GM23338 (cell line): ENCODE measurements at places on chromosomes 4 and X.

DNA sequence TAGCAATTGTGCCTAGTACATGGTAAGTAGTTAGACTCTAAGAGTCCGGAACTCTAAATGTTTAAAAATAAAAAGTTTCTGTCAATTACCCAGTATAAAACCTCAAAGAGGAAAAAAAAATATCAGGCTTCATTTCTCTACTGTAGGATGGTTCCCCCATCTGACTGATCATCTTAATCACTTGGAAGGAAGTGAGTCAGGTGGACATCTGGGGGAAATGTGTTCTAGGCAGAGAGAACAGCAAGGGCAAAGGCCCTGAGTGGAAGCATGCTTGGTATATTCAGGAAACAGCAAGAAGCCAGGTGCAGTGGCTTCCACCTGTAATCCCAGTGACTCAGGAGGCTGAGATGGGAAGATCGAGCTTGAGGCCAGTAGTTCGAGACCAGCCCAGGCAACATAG lies 2.9 kb upstream of the EIF1AX start:
- no peak for DNase-seq

- DNase-seq: peak; percentile 39
Measured at GRCh38 chrX:850471-850916, 219.9 kb downstream of the SHOX start.

- no peak for DNase-seq
Measured at GRCh38 chr4:99180382-99181070, 36.4 kb upstream of the ADH4 start.

GRCh38 chrX:19947612-19948011 lies 43.2 kb downstream of the BCLAF3 start:
- no peak for DNase-seq

DNA sequence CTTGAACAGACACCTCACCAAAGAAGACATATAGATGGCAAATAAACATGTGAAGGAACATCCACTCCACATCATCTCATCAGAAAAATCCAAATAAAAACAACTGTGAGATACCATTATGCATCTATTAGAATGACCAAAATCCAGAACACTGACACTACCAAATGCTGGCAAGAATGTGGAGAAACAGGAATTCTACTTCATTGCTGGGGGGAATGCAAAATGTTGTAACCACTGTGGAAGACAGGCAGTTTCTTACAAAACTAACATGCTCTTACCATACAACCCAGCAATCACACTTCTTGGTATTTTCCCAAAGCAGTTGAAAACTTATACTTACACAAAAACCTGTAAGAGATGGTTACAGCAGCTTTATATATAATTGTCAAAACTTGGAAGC lies 38.2 kb upstream of the ANTXR2 start:
- no peak for DNase-seq

- DNase-seq: no peak
Measured at GRCh38 chrX:118565853-118566252, 70.2 kb downstream of the DOCK11 start.

DNA sequence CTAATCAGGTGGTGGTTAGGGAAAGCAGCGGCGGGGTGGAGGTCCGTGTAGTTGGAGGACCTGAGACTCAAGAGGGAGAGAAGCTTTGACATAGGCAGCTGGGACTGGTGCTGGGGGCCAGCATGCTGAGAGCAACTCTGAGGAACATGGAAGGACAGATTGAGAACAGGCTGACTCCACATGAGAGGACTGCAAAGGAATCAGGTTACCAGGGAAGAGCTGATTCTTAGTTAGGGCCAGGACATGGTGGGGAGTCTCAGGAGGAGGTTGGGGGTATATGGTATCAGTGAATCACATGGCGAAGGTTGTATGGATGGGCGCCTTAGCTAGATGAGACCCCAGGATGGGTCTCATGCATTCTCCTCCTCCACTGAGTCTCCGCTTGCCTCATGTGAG lies 264.0 kb upstream of the BOD1L1 start:
- no peak for DNase-seq

- DNase-seq: no peak
Measured at GRCh38 chrX:13664020-13664419, 11.1 kb downstream of the TCEANC start.

DNA sequence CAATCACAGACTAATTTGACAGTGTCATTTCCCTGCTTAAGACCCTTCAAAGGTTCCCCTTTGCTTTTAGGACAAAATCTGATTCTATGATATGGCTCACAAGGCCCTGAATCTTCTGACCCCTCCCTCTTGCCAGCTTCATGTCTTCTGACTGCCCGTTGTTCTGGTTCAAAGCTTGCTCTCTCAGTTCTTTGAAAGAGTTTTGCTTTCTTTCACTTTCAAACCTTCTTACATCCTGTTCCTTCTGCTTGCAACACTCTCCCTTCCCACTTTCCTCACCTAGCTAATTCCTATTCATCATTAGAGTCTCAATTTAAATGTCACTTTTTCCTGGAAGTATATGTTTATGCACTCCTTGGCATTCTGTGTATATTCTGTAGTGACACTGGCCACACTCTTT lies 299.2 kb downstream of the IDS start:
- DNase-seq: no peak

DNA sequence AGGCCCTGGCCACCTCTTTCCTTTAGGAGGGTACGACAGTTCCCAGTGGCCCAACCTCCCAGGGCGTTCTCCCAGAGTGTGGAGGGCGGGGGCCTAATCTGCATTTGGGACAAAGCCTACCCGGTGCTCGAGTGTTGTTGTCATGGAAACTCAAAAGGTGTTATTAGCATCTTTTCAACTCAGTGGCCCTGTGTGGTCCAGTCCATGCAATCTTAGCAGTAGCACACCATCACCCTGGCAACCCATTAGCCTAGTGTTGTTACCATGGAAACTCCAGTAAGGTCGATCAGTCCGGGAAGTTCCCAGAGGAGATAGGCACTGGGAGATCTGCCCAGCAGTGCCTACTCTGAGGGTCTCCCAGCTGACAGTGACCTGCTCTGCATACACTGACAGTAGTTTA lies 20.2 kb downstream of the APLN start:
- peak; percentile 66 for DNase-seq

GRCh38 chr4:96986816-96987215 lies 1146.9 kb downstream of the PDHA2 start:
- DNase-seq: no peak

DNA sequence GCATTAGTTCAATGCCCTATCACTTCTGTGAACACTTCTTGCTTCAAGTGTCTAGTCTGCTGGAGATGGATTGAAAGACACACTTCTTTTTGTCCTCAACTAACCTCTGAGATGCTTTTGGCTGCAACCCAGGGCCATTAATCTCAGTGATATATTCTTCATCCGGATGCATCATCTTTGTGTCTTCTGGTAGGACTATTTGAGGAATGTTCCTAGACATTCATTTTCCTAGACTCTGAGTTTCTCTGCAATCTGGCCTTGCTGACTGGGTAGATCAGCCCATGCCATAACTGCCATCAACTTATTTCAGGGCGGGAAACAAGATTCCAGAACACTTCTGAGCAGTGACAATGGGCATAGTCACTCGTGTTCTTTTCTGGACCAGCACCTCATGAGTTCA lies 329.4 kb downstream of the PDGFC start:
- DNase-seq: no peak

DNA sequence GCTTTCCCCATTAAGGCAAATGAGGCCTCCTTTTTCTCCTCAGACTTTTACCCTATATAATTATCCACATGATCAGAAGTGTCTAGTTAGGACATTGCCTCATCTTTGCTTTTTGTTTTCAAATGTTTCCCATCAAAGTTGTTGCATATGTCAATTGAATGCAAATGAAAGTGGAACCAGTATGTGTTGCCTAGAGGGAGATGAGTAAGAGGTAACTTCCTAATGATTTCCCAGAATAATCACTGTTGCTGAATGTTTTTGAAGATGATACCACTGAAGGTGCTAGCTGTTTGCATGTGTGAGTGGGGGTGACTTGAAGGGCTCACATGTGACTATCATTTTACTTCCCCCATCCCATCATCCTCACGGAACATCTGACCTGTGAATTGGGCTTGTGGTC lies 33.9 kb downstream of the PAK3 start:
- DNase-seq: no peak

GRCh38 chrX:137362583-137362982 lies 203.3 kb upstream of the ZIC3 start:
- DNase-seq: no peak

DNA sequence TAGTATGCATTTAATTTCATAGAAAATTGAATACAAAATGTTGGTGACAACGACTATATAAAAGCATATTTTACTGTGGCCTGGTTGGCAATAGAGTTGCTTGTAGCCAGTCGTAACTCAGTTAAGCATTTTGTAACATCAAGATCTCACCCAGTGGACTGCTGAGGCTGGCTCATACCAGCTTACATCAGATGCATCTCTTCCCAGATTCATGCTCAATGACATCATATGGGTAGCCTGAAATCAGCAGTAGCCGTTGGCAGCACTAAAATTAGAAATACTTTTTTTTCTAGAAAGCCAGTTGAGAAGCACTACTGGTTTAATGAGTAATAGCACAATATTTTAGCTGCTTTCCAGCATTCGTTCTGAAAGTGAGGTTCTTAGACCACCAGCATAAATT lies 341.2 kb downstream of the TECRL start:
- DNase-seq: no peak

DNA sequence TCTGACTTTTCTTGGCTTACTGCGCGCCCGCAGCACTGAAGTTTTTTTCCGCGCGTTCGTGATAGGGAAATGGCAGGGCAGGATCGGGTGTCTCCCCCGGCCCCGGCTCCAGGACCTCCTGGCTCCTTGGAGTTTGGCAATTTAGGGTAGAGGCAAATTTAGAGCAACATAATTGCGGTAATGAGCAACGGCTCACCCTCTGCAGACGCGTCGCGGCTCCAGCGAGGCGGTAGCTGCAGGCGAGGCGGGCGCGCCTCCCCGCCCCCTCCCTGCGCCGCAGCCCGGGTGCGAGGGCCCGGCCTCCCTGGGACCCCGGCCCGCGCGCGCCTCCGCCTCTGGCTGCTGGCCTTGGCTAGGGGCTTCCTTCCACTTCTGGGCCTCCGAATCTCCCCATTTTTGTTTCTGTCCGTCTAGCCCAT lies 6.2 kb downstream of the MSX1 start:
- peak; percentile 43 for DNase-seq

DNA sequence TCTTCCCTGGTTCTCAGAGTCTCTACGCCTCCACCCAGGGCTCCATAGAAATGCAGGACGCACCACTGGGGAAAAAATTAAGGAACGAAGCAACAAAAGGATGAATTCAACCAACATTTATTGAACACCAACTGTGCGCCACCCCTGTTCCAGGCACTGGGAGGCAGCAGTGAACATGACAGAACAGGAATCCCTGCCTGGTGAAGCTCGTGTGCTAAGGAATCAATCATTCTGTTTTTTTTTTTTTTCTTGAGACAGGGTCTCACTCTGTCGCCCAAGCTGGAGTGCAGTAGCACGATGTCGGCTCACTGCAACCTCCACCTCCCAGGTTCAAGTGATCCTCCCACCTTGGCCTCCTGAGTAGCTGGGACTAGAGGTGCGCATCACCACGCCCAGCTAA lies 1.9 kb upstream of the FTSJ1 start:
- peak; percentile 44 for DNase-seq

- no peak for DNase-seq
Measured at GRCh38 chr4:146271466-146271865, 57.1 kb downstream of the REELD1 start.

GRCh38 chrX:9943420-9943819 lies 23.7 kb upstream of the CLDN34 start:
- no peak for DNase-seq

GRCh38 chr4:181350615-181351415 lies 892.4 kb upstream of the TENM3 start:
- DNase-seq: peak; percentile 64

DNA sequence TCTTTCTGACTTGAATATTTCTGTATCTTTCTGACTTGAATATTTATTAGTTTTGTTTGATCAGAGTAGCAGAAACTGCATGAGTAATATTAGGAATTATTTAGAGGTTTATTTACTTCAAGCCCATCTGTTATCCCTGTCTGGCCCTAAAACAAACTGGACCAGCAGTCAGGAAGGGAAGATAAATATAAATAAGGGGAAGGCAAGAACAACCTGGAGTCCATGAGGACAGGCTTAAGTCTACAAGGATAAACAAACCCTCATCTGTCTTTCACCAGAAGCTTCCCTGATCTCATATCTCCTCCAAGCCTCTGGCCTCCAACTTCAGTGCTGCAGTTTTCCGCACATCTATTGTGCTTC lies 524.9 kb downstream of the CENPC start:
- DNase-seq: no peak

DNA sequence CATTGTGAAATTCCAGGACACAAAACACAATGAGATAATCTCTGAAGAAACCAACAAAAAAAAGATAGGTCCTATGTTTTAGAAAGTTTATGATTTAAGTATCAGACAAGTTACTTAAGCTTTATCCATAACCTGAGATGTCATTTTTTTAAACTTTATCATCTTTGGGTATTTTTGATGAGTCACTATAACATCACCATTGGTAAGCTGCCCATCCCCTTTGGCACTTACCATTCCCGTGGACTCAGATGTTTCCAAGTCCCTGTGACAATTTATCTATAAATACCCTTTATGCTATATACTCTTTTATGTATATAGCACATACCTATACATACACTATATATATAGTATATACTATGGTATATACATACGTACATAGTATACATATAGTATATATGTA lies 198.9 kb upstream of the GEMIN8 start:
- no peak for DNase-seq

GRCh38 chr4:173527103-173527891 lies 2.7 kb downstream of the HAND2 start:
- peak; percentile 82 for DNase-seq
